Adrenal gland (tissue), 19 donors: ENCODE measurements at places on chromosomes 6 and 20.

GRCh38 chr6:85464260-85464644, 14.4 kb downstream of the NT5E start:
- peak; percentile 65 for DNase-seq

DNA sequence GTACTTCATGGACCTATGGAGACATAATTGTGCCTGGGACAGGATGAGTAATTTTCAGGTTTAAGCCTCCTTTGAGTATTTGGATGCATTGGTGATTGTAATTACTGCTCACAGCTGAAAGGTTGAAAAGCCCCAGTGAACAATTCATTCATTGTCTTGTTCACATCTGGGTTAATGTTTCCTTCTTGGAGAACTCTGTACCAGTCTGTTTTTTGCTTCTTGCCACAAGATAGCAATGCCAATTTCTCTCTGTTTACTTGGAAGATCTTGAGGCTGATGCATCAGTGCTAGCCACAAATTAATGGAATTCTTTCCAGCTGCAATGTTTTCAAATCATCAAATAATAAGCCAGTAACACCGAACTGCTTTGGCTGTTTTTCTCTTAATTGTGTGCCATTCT, 207.8 kb downstream of the BMP2 start:
- no peak for DNase-seq

GRCh38 chr6:51926125-51926524, 161.3 kb downstream of the PKHD1 start:
- no peak for DNase-seq

DNA sequence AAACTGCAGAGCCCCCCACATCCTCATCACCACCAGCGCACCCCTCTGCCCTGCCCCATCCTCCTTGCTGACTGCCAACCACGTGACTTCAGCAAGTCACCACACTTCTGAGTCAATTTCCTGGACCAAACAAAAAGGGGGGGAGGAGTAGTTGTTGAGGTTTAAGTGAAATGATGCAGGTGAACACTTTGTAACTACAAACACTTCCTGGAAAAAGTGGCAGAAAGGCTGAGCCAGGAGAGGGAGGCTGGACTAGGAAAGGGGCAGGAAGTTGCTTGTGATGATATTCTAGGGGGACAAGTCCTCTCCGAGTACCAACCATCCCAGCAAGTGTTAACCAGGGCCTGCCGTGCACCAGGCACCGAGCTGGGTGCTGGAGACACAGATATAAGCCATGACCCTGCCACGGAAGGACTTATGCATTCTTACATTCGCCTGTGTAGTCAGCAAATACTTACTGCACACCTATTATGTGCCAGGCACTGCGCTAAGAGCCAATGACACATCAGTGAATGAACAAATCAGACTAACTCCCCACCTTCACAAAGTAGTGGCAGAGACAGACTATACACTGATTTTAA, 67.3 kb downstream of the PREX1 start:
- DNase-seq: no peak

- no peak for DNase-seq
Measured at GRCh38 chr6:108723594-108723993, 124.6 kb upstream of the ARMC2 start.

DNA sequence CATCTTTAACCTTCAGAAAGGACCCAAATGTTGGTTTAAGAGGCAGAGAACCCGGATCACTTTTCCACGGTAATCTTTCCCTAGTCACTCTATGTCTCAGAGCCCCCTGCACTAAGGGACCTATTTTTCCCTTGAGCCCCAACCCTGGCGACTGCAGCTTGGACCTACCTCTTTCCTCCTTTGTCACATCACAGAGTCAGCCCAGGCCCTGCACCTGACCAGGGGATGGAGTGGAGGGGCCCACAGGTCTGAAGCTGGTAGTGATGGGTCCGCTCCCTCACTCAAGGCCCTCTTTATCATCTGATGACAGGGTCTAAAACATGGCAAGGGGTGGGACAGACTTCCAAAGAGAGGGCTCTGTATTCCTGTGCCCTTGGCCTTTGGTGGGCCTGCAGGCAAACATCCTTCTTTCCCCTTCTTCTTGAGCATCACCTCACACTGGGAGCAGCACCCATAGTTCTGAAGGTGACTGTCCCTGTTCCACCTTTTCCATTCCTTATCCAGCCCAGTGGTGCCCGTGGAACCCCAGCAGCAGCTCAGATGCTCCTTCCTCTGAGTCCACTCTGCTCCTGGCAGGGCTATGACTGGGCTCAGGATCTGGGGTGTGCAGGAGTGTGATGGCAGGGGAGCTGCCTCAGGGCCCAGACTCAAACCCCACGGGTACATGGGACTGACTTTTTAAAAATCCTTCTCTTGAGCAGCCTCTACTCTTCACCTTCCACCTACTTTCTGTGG, 6.3 kb downstream of the RAET1L start:
- DNase-seq: no peak

DNA sequence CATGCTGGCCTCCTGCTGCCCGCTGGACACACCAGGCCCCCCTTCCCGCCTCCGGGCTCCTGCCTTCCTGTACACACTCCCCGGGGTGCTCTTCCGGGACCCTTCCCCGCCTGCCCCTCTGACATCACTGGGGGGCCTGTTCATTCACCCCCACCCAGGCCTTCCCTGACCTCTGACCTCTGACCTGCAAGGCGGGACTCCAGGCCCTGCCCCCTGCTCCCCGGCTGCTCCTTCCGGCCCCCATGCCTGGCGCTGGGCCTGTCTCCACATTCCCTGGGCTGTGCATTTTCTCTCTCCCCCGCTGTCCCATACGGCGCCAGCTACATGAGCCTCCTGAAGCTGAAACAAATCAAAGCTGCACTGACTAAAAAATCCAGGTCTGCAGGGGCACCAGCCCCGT, 71.6 kb upstream of the GATA5 start:
- no peak for DNase-seq

GRCh38 chr20:3612795-3613572, 50.2 kb downstream of the GFRA4 start:
- no peak for DNase-seq

- DNase-seq: no peak
Measured at GRCh38 chr6:53984581-53984980, 126.7 kb upstream of the MLIP start.

- DNase-seq: no peak
Measured at GRCh38 chr20:51810155-51811041, 8.1 kb upstream of the SALL4 start.

DNA sequence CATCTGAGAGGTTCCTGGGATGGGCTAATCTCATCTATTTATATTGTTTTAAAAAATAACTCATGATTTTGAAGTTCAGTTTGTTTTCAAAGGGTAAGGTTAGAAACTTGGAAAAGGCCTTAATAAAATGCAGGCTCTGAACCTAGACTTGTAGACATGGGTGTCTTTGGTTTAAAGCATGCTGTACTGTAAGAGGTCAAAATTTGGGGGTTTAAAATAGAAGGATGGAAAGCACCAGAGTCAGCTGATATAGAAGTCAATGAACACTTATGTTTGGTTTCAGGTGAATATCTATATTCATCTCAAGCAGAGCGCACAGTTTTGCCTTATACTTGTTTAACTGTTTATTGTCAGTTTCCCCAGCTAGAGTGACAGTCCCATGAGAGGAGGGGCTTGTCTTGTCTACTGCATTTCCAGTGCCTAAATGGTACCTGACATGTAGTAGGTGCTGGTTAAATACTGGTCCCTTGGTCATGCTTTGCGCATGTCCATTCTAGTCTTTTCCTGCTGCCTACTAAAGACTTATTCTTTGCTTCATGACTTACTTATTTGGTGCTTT, 112.3 kb upstream of the DTNBP1 start:
- no peak for DNase-seq

- no peak for DNase-seq
Measured at GRCh38 chr6:169093770-169094551, 159.7 kb downstream of the THBS2 start.

- DNase-seq: peak; percentile 49
Measured at GRCh38 chr20:4740774-4741431, 19.2 kb downstream of the PRND start.

GRCh38 chr6:74713941-74714340, 491.9 kb downstream of the COL12A1 start:
- no peak for DNase-seq

DNA sequence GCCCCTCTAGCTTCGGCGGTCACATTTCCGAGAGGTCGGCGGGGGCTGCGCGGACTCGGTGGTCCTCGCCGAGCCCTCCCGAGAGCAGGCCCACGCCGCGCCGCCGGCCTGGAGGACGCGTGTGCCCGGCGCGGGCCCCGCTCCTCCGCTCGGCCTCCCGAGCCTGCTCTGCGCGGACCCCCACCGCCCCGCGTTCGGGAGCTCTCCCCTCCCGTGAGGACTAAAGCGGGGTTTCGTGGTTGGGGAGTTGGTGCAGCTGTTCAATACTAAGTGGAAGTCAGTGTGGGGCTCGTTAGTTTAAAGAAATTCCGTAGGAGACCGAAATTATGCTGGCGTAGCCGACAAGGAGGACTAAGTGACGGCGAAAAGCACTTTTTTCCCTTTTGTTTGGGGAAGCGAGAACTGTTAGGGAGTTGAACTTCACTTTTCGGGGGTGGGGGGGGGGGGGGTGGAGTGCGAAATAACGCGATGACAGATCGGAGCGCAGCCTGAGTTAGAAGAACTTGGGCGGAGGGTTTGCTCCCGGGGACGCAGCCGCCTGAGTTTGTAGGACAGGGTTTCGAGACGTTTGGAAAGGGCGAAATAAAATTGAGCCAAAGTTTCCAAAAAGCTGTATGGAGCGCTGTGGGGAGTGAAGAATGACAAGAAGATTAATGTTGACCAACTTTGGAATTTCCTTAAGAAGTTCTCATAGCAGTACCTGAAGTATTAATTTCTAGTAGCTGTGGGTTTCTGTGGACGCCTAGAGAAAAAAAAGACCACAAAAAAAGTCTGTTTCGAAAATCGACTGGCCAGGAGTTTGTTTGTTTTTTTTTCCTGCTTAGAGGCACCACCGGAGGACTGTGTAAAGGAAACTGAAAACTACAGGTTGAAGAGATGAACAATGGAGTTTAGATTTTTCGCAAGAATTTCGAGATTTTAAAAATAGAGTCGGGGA, 1.4 kb downstream of the QKI start:
- peak; percentile 67 for DNase-seq

DNA sequence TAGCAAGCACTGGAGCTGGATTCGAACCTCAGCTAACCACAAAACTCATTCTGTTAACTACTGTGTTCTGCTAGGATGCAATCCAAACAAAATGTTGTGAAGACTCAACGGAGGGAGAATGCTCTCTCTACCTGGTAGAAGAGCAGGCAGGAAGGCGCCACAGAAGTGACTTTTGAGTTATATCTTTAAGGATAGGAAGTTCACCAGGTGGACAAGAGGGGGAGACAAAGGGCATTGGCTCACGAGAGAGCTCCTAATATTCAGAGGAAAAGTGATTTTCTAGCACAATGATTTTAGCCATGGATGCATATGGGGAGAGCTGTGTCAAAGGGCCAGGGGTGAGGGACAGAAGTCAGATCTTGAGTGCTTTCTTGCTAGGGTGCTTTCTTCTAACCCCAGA, 108.4 kb upstream of the MAFB start:
- DNase-seq: peak; percentile 53
